ENCODE measurements at places on chromosomes 1 and 21.
A peak's percentile ranks its signal among the peaks of the same experiment; 100 is the strongest.

DNA sequence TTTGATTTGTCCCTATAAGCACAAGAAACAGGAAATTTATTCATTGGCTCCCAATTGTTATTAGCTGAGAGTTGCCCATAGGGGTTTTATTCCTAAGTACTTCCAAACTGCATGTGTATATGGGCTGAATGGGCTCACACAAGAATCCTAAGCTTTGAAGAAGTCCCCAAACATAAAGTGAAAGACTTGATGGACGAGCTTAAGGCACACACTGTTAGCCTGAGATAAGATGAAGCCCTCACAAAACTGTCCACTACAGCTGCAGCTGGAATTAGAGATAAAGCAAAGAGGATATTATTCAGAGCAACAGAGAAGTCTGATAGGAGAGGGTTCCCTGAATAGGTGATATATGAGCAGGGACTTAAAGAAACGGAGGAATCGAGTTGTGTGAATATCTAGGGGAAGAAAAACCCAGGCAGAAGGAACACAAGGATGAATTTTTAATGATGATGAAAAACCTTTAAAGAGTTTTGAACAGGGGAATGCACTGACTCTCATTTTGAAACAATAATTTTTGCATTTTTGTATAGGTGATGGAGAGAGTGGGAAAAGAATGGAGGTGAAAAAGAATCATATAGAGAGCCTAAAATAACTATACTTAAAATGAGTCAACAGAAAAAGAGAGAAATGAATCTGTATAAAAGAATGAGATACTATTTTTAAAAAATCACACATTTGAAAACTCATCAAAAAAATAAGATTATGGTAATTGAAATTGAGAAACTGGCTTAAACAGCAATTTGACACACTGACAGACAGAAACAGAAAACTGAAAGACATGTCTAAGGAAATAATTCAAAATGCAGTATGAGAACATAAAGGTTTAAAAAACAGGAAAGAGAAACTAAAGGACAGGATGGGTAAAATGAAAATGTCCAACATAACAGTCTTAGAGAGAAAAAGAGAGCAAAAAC lies 133.6 kb upstream of the POGK start:
- DNase-seq, result no peak

DNA sequence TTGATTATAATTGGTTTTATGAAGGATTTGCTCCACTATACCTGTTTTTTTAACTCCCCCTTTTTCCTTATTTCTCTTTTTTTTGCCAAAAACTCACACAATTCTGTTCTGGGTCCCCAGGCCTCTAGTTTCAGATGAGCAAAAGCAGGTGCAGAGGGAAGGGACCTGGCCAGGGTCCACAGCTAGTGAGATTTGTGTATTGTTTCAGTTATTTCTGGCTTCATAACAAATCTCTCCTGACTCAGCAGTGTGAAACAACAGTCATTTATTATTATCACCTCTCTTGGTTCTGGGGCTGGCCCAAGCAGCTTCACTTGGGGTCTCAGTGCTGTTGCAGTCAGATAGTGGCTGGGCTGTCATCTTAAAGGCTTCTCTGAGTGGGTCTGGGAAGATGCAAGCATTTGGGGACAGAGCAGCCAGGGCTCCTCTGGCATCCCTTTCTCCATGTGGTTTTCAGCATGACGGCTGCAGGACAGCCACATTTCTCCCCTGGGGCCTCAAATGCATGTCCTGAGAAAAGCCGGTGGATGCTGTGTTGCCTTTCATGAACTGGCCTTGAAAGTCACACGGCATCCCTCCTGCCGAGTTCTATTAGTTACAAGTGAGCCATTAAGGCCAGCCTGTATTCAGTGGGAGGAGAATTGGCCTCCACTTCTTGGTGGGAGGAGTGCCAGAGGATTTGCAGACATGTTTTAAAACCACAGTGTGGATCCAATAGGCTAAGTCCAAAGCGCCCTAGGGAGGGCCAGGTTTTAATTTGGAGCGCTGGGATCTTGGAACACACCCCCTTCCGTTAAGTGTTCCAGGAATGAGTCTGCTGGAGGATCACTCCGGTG lies 137.1 kb downstream of the CAMTA1 start:
- no peak for DNase-seq

GRCh38 chr1:235571482-235571881 lies 67.2 kb upstream of the B3GALNT2 start:
- no peak for DNase-seq

- peak; percentile 27 for DNase-seq
These were observed 1.1 kb downstream of the ERO1B start for GRCh38 chr1:236280438-236281197.

DNA sequence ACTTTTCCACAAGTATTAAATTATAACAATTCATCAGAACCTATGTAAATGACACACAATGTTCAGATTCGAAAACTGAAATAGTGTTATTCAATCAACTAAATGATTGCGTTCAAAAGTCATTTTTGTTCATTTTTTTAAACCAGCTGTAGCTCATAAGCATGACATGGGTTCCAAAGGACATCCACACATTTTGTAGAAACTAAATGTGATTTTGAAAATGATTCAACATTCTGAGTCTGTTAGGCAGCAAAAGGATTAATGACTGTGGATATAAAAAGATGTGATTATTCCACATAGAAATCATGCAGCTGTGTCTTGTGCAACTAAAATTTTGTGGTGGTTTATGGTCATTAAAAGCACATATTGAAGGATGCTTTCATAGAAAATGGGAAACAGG lies 204.5 kb downstream of the BRINP3 start:
- DNase-seq, result no peak

- DNase-seq, result no peak
These were observed 14.6 kb downstream of the MAEL start for GRCh38 chr1:167003711-167004110.

GRCh38 chr1:243910607-243911006 lies 60.6 kb upstream of the AKT3 start:
- no peak for DNase-seq

DNA sequence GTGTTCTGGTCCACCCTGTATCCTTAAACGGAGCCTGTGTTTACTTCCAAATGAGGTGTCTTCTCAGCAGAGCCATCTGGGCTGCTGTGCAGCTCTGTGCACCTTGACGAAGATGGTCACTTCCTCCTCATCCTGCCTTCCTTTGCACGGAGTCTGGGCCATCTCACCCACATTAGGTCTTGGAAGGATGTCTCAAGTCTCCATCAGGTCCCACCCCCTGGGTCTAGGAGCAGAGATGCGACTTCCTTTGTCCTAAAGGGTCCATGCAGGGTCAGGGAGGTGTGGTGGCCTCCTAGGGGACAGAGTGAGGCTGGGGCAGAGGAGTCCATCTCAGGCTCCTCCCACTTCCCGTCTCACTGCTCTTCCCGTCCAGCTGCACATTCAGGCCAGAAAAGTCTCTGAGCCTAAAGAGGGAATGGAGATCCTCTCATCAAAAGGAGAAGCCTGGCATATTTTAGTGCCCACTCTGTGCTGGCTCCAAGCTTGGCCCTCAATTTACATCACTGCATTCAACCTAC lies 209.2 kb downstream of the MATN1 start:
- no peak for DNase-seq
